ENCODE measurements at places on chromosomes 1 and 21. TPM values are rescaled to one million over a fixed set of nuclear protein-coding genes. Genes with fewer than 3 reads are reported as not detected.

Gene SPATC1L
- 0.46 TPM for total RNA-seq

Gene ALDH4A1
- 14.2 TPM for total RNA-seq

Gene OR14K1
- total RNA-seq: not detected

Gene KCNA2
- total RNA-seq: 0.01 TPM

Gene GJB4
- total RNA-seq: 0.13 TPM

Gene CFHR2
- total RNA-seq: not detected

Gene SLC44A3
- total RNA-seq: 1.6 TPM

Gene SLC45A1
- 7.2 TPM for total RNA-seq

Gene PROK1
- not detected for total RNA-seq

Gene PLA2G2F
- total RNA-seq: not detected

Gene KIF2C
- 45.5 TPM for total RNA-seq

Gene AGT
- total RNA-seq: 0.13 TPM

Gene NUAK2
- total RNA-seq: 28.4 TPM

Gene BGLAP
- not detected for total RNA-seq

Gene RNF11
- total RNA-seq: 32.3 TPM

Gene ASAP3
- 7.7 TPM for total RNA-seq

All from A549 treated with Hydrocortisone at 1 μM for 4 hours (cell line).